Activated CD4-positive, alpha-beta T cell treated with anti-CD3 and anti-CD28 coated beads, Interleukin-2, amount 50 U/mL, for 4 hours (primary cell): ENCODE measurements at places on chromosomes 1 and 21.

DNA sequence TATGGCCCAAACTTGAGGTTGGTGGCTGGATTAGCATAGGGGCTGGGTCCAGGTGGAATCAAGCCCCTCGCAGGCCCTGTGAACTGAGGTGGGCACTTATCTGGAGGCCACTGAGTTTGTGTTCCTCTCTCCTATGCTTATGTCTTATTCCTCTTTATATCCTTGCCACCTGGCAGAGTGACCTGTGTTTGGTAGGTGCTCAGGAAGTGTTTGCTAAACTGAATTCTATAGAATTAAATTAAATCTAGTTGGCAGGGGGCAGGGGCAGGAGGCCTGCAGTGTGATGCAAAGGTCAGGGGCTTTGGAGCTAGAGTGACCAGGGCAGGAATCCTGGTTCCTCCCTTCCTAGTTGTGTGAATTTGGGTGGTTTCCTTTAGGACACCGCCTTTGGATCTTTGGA lies 1.1 kb upstream of the TMEM9 start:
- no peak for DNase-seq

- DNase-seq: no peak
Observed at GRCh38 chr1:180116964-180117763, 37.5 kb upstream of the QSOX1 start.

DNA sequence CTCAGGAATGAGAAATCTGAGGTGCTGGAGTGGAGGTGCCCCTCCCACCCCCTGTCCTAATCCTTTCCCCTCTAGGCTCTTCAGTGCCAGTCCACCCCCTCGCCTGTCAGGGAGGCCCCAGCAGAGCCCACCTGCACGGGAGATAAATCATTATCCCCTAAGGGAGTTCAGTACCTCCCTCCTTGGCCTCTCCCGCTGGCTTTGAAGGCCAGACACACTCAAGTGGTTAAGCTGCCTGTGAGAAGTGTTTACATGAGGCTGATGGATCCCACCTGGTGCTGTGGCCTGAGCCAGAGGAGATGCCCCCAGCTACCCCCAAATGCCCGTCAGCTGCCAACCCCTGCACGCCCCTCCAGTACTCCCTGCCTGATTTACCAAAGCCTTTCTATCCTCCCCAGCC lies 3.7 kb downstream of the RSPO1 start:
- no peak for DNase-seq

GRCh38 chr1:170696591-170697290 lies 32.8 kb downstream of the PRRX1 start:
- no peak for DNase-seq

- no peak for DNase-seq
Observed at GRCh38 chr1:196317535-196318522, 290.4 kb downstream of the KCNT2 start.

DNA sequence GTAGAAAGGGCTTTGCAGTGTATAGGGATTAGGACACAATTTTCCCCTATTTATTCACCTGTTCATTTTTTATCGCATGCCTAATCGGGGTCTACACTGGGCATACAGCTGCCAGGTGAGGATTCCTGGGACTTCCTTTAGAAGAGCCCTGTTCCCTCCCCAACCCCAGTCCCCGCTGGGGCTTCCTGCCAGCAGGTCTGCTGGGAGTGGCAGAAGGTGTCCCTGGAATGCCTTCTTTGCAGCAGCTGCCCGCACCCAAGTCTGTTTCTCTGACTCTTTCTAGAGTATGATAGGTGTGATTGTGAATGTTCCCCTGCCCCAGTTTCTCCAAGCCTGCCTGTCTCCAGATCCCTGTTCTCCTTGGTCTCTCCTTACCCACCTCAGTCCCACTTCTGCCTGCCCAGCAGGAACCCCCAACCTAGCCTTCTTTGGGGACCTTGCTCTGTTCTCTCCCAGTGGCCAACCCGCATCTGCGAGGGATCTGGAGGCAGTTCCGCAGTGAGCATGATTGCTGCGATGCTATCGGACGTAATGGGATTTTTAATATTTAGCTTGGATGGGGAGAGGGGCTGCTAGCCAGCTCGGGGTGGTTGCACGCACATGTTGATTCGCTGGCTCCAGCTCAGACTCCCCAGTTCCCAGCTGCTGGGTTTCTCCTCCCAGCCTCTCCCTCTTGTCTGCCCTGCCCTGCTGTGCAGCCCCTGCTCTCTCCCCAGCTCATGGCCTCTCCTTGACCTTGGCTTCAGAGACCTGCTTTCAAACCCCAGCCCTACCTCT lies 79.8 kb downstream of the EPHB2 start:
- no peak for DNase-seq

- no peak for DNase-seq
Observed at GRCh38 chr1:30427545-30427944, 295.8 kb downstream of the MATN1 start.

- no peak for DNase-seq
Observed at GRCh38 chr1:229240532-229240931, 30.4 kb upstream of the RAB4A start.

- no peak for DNase-seq
Observed at GRCh38 chr1:12502336-12503109, 115.5 kb downstream of the DHRS3 start.
